Activated T-cell treated with anti-CD3 and anti-CD28 coated beads for 1 hour (primary cell): ENCODE measurements at places on chromosomes 11 and 22.

DNA sequence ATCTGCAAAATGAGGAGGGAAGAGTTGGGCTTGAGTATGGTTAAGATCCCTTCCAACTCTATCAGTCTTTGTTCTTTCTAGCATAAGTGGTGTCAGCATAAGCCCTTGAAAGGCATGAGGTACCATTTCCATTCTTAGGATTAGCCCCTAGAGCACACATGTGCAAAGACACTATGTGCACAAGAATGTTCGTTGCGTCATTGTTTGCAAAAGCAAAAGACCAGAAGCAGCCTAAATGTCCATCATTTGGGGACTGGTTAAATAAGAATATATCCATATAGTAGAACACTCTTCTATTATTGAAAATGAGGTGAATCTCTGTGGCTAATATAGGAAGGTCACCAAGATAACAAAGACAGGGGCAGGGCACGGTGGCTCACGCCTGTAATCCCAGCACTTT lies 10.0 kb upstream of the KCTD14 start:
- no peak for DNase-seq

DNA sequence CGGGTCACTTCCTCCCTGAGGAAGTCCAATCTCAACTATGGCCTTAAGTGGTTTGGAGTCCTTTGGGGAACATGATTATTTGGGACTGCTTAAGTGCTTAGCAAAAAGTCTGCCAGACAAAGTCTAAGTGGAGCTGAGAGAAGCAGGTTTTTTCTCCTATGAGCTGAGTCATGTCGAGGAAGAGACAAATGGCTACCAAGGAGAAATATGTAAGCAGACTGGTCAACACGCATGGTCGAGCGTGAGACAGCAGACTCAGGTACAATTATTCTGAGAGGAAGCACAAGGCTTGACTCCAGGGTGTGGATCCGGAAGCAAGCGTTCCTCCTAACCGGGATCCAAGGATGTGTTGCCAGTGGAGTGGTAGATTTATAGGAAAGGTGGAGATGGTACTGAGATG lies 30.6 kb downstream of the UBASH3B start:
- DNase-seq: no peak

DNA sequence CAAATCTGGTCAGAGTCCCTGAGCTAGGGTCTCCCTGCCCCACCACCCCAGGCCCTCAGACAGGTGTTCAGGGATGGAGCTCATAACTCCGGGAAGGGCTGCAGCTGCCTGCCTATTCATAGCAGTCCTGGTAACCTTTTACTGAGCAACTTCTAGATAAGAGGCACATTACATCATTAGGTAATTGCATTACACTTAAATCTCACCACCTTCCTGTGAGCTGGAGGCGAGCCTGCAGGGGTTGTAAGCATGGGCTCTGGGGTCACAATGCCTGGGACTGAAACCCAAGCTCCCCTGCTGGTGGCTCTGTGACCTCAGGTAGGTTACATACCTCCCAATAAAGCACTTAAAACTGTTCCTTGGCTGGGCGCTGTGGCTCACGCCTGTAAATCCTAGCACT lies 22.5 kb downstream of the TP53I11 start:
- DNase-seq: no peak

DNA sequence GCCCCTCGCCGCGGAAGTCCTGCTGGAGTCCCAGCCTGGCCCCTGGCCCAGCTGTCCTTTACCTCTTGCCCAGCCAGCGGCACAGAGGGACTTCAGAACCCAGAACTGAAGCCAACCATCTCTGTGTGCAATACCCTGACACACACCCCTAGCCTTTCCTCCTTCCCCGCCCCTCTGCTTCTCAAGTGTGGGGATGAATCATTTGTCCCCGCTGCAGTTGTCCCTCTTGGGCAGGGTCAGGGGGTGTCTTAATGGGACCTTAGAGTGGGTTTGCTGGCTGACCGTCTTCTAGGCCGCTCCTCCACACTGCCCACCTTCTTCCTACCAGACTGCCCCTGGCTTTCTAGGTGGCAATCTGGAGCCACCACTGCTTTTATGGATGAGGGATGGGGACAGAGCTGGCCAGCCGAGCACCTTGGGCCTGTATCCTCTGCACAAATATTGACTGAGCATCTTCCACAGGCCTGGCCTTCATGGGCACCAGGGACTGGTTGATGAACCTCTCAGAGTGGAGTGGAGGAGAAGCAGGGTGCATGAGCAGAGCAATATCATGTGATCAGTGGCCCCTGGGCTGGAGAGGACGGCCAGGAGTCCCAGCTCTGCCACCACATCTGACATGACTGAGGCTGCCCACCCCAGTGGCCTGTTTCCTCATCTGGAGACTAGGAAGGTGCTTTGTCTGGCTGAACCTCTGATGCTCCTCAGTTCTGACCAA lies 668 bp upstream of the CHST1 start:
- DNase-seq: no peak

DNA sequence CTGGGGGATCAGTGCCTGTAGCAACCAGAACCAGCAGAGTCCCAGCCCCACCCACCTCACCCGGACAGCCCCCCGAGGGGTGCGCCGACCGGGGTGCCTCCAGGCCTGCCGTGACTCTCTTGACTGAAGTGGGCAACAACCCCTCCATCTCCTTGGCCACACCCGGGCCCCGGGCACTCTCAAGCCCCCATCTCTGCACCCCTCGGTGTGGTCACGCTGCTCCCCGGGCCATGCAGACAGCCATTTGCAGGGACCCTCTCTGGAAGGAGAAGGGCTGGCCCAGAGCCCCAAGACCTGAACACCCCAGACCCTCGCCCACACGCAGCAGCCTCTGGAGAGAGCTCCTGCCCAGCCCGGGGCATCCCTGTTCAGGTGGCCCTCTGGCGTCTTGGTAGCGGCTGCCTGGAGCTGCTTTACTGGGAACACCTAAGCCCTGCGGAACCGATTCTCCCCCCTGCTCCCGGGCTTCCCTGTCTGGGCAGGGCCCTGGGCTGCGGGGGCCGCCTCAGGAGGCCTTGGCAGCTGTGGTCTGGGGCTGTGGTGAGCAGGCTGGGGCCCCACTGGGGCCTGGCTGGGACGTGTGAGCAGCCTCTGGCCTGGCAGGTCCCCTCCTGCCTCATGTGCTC lies 84.9 kb downstream of the WNT7B start:
- no peak for DNase-seq
